ENCODE measurements at places on chromosomes 5 and 9.

- DNase-seq, result no peak
Observed at GRCh38 chr5:88662846-88663245, 220.1 kb downstream of the MEF2C start.

DNA sequence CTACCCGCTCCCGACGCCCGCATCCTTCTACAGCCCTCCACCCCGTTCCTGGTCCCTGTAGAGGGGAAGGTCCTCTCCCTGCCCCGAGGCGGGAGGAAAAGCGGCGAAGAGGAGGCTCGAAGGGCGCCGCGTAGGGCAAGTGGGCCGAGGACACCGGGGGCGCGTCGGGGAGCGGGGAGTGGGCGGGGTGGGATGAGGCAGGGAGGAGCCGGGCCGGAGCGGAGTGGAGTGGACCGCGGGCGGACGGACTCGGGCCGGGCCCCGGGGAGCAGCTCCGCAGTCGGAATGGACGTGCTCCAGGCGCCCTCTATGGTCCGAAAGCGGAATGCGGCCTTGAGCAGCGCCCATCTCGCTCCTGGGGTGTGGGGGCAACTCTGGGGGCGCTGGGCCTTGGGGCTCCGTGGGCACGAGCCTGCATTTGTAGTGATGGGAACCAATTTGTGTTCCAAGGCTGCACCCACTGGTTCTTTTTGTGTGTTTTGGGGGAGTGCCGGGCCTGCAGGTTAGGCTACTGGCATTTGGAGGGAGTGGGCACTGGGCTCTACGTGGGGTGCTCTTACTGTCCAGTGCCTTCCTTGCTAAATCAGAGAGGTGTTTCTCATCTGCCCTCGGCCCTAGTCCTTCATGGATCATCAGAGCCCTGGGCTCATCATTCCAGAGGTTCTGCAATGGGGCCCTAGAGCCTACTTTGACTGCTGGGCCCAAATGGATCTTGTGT, 7.3 kb downstream of the IRX1 start:
- DNase-seq, result no peak

DNA sequence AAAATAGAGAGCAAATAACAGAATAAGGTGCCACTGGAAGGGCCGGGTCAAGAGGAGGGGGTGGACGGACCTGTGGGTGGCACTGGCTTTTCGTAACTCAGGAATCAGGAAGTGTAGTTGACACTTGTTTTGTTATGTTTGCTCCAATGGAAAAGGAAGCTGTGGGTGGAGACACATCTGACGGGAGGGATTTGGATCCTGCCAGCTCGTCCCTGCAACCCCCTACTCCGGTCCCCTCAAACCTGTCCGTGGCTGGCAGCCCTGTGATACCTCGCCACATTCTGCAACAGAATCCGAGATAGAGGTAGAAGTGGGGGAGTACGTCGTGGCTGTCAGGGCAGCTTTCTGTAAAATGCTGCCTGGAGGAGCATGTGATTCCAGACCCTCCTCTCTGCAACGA, 104.2 kb upstream of the IER5L start:
- DNase-seq, result no peak

- no peak for DNase-seq
Observed at GRCh38 chr9:134544388-134545214, 97.0 kb upstream of the COL5A1 start.

DNA sequence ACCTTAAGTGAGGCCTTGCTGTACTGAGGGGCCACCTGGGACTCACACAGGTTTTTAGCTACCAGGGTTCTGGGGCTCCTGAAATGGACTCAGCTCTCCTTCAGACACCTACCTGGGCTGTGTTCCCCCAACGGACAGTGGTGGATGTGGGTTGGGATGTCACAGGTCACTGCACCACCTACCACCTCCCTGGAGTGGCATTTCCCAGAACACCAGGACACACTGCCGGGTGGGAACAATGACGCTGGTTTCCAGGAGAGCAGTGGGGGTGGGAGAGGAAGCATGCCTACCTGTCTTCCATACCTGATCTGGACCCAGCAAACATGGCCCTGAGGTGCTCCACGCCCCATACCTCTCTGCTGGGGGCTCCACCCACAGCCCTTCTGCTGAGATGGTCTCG, 20.9 kb downstream of the ERGIC1 start:
- no peak for DNase-seq

DNA sequence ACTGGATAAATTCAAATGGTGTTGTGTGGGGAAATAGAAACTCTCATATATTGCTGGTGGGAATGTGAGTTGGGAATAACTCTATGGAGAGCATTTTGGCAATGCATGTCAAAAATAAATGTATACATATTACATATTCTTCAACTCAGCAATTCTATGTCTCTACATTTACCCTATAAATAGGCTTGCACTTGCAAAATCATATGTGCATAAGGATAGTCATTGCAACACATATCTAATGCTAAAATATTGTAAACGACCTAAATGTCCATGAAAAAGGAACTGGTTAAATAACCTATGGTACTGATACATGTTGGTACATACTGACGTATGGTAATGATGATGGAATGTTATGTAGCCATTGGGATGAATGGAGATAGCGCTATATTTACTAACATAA, 94.5 kb upstream of the CHD1 start:
- no peak for DNase-seq

DNA sequence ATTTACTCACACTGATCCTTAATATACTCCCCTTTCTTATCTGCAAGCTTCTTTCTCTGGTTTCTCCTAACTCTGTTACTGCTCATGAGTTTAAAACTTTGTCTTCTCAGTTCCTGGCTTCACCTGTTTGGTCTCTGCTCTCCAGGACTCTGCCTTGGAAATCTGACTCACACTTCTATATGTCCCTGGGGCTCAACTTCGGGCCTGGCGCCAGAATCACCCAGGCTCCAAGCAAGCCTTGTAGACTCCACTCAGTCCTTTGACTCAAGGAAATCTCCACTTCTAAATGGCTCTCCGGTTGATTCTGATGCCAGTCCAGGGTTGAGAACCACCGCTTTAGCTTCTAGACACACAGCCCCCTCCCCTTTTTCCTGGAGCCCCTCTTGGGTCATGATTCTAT, 57.8 kb downstream of the TMC1 start:
- DNase-seq, result no peak

GRCh38 chr9:76198336-76198735, 195.9 kb downstream of the RFK start:
- DNase-seq, result no peak

- DNase-seq, result no peak
Observed at GRCh38 chr9:136273244-136273865, 27.7 kb upstream of the QSOX2 start.

- DNase-seq, result no peak
Observed at GRCh38 chr5:123515904-123516303, 3.9 kb downstream of the CSNK1G3 start.

DNA sequence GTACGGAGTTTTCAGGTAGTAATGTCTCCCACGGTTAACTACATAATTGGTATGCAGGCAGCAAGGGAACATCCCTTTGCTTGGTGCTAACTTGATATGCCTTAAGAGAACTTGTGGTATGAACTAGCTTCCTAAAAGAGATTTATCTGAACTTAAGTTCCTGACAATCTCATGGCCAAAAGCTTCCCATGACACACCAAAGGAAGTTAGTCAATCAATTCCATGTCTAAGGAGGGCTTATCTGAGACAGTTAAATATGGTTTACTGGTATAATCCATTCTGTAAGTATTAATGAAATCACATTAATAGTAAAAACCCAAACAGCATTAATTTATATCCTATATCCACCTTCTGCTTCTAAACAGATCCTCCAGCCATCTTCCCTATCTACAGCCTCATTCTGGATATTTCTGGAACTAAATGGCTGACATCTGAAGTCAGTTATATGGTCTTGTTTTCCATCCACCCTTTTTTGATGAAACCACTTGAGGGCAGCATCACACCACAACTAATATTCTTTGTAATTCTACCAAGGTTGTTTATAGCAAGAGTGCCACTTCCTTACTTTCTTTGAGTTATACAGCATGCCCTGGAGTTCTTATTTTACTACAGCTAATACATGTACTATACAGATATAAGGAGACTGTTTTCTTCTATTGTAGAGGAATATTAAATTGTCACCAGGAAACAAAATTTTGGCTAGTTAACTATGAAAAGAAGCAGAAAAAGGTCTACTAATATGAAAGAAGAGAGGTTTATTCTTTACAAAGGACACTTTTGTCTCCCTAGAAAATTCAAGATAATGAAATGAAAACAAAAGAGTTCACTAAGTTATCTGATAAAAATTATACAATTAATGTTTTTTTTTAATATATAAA, 34.7 kb downstream of the SHOC1 start:
- DNase-seq, result peak; percentile 19

DNA sequence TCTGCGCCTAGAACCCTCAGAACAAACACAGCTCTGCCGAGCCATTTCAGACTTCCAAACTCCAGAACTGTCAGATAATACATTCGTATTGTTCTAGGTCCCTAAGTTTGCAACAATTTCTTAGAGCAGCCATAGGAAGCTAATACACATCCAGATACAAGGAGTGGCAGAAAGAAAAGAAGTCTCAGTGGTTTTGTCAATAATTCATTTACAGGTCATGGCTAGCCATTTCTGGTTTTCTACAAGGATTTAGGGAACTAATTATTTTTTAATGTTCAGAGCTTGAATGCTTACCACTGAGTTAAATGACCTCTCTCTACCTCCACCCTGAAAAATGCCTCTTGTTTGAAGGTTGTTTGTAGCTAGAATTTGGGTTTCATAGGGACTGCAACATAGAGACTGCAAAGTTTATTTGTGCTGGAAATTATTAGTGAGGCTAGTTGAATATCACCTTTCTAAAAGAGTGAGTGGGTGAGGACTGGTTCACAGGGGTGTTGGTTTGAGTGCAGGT, 15.5 kb upstream of the ERMP1 start:
- no peak for DNase-seq

- DNase-seq, result no peak
Observed at GRCh38 chr9:124818431-124819281, 34.6 kb upstream of the WDR38 start.

DNA sequence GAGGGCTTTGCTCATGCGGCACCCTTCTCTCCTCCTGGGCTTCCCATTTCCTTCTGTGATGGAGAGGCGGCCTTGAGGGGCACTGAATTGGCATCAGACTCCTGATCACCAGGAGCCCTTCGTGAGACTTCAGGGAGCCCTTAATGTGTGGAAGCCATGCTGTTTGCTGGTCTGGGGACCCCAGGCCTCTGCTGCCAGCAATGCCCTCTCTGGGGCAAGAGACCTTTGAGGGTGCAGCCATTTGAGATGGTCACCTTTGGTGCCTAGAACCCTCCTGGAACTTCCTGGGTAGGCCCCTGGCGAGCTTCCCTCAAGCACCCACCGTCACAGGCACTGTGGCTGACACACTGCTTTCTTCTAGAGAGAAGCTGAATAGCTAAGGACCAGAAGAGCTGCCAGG, 338.7 kb upstream of the IRX4 start:
- DNase-seq, result no peak

DNA sequence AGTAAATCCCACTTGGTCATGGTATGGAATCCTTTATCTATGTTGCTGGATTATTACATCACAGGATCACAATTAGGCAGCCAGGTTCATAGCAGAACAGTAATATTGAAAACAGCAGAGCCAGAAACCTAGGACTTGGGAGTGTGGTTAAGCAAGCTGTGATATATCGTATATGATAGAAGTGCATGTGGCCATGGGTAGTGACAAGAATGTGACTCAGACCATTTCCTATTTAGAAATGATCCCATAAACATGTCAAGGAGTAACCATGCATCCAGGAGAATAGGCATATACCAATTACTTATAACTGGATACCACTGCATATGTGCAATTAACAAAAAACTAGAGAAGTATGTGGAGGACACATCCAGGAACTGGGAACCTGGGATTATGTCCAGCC, 31.2 kb downstream of the AMBP start:
- DNase-seq, result no peak

- no peak for DNase-seq
Observed at GRCh38 chr9:109315480-109316206, 5.2 kb downstream of the EPB41L4B start.

Measured in effector CD8-positive, alpha-beta T cell (primary cell).